Fibroblast of skin of right biceps (primary cell): ENCODE measurements at places on chromosomes 3 and 15.

- no peak for DNase-seq
These were observed 214.4 kb downstream of the LRTM1 start for GRCh38 chr3:54713455-54713854.

GRCh38 chr15:20352241-20353200 lies 189.1 kb downstream of the GOLGA6L6 start:
- no peak for DNase-seq

GRCh38 chr3:33122991-33123390 lies 9.2 kb downstream of the CRTAP start:
- no peak for DNase-seq

DNA sequence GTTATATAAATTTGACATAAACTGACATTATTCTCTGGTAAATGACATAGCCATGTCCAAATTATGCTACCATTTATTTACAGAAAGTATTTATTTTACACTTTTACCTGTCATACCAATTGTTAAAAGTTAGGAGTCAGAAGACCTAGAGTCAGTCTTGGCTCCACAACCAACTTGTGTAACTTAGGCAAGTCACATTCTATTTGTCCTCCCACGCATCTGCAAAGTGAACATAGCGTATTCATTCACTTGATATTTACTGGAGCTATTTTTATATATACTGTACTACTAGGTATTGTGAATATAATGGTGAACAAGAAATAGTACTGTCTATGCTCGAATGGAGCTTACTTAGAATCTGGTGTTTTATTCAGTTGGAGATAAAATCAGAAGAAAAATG lies 78.7 kb downstream of the ZNF280D start:
- DNase-seq = no peak

- peak; percentile 91 for DNase-seq
These were observed 118.2 kb upstream of the THBS1 start for GRCh38 chr15:39462691-39463090.

DNA sequence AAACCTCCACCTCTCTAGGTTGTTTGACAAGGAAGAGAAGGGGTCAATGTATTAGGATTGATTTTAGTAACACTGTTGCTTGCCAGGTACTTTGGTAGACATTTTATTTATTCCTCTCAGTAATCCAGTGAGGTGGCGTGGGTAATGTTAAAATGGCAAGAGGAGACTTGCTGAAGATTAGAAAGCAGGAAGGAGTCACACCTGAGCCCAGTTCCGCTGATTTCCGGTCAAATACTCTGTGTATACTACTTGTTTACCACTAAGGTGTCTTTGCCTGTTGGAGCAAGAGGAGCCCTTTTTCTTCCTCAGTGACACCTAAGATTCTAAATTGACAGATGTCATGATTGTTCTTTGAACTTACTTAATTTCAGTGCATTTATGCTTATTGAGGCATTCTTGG lies 1.7 kb downstream of the OXNAD1 start:
- DNase-seq = no peak

DNA sequence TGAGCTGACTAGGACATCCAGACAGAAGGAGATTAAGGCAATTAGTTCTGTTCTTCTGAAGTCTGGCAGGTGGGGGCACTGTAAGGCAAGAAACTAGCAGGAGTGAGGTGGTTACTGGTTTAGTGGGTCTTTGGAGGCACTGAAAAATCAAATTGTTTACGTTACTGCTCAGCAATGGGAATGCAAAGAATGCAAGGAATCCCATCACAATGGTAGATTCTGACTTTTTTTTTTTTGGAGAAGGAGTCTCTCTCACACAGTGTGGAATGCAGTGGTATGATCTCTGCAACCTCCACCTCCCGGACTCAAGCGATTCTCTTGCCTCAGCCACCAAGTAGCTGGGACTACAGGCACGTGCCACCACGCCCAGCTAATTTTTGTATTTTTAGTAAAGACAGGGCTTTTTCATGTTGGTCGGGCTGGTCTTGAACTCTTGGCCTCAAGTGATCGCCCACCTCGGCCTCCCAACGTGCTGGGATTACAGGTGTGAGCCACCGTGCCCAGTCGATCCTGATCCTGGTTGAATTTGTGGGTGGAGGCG lies 16.4 kb downstream of the FAM107A start:
- peak; percentile 98 for DNase-seq

DNA sequence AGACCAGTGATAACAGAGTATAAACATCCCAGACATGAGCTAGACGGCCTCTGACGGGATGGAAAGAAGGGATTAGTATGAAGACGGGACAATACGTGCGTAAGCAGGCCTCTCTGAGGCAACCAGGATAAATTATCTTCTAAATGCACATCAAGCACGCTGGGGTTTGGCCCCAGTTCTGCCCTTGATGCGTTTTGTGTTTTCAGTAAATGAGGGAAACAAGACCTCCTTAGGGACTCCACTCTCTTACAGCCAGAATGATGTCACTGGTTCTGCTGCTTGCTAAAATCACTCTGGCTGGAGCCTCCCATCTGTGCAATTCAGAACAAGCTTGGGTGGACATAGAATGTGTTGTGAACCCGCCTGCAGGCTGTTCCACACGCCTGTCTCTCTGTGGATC lies 156.0 kb upstream of the MCTP2 start:
- peak; percentile 74 for DNase-seq

DNA sequence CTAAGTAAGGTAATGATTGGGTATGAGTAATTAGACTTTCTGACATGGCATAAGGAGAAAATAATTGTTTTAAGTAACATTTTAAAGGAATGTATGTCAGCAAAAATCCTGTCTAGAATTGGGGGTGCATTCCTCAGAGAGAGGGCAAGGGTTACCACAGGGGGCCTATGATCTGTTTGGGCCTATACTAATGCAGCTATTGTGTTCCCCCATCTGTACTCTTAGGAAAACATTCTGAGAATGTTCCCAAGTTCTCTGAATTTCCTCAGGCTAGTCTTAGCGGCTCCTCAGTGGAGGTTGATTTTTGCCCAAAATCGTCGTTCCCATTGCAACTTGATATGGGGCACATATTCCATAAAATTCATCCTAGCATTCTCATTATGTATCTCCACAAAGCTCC lies 1216.4 kb upstream of the GBE1 start:
- no peak for DNase-seq

GRCh38 chr3:126208606-126209256 lies 28.3 kb upstream of the ALDH1L1 start:
- peak; percentile 91 for DNase-seq

- DNase-seq = peak; percentile 66
These were observed 74.2 kb upstream of the IL12A start for GRCh38 chr3:159914426-159914825.

GRCh38 chr15:59372352-59373211 lies at the start of gene MYO1E:
Gene MYO1E, minus strand, starts transcription at chr15:59372871. Its CDS starts 371 bp downstream, at chr15:59372500.
- peak; percentile 97 for DNase-seq

DNA sequence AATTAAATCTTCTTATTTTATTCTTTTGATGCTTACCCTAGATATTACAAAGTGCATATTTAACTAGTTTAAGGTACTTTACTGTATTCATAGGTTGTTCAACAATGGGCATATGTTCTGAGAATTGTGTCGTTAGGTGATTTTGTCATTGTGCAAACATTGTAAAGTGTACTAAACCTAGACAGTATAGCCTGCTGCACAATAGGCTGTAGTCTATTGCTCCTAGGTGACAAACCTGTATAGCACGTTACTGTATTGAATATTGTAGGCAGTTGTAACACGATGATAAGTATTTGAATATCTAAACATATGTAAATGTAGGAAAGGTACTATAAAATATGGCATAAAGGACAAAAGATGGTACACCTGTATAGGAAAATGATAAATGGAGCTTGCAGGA lies 100.7 kb downstream of the CACNA2D3 start:
- no peak for DNase-seq

DNA sequence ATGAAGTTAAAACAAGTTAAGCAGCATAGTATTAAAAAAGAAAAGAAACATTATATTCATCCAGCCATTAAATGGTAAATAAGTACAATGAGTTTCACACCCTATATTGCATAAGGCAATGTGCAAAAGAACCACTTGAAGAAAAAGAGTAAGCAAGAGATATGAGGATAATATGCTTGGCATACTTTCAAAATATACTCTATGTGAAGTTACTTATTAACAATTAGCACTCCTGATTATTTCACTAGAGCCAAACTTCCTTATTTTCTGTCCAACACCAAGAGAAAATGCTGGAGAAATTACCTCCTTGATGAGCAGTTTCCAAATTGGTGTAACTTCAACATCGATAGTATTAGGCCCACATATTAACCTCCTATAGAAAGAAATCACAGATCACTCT lies 63.7 kb downstream of the ATP13A4 start:
- DNase-seq = no peak

DNA sequence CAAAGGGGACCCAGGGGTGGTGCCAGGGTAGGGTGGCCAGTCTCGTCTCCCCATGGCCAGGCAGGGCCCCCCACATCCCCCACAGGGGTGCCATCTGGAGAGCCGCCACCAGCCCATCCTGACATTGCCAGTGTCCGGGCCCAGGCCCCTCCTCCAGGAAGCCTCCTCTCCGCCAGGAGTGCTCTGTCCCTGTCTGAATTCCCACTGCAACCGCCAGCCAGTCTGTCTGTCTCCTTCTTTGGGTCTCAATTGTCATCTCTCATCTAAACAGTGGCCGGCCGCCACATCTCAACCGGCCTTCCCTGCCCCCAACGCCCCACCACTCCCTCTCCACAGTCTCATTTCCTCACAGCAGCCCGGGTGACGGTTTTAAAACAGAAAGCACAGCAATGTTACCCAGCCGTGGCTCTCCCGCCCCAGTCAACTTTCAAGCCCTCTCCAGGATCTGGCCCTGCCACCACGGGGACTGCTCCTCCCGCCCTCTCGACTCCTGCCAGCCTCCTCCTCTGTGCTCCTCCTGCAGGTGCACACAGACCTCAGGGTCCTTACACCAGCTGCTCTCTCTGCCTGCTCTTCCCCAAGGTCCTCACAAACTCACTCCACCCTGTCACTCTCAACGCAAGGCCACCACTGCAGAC lies 57.0 kb downstream of the IQSEC1 start:
- DNase-seq = no peak

DNA sequence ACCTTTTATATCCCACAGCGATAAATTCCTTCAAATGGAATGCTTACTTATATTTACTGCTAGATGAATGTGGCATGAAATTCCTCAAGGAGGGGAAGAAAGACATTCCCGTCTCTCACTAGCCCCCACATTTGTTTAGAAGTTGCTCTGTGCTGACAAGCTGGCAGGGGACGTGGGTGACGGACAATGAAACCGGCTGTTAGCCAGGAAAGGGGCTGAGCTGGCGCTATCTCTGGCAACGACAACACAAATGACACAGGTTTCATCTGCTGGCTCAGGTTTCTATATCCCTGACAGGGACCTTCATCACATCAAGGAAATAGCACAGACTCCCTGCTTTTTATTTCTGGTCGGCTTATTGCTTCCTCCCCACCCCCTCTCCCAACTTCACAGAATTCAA lies 15.8 kb downstream of the RUVBL1 start:
- no peak for DNase-seq

GRCh38 chr3:177195242-177195991 lies 1.9 kb downstream of the TBL1XR1 start:
- DNase-seq = peak; percentile 60
